ENCODE measurements at places on chromosomes 4 and X. TPM values are rescaled to one million over a fixed set of nuclear protein-coding genes. Genes with fewer than 3 reads are reported as not detected.

Gene MAGEA10
- not detected for total RNA-seq

DNA sequence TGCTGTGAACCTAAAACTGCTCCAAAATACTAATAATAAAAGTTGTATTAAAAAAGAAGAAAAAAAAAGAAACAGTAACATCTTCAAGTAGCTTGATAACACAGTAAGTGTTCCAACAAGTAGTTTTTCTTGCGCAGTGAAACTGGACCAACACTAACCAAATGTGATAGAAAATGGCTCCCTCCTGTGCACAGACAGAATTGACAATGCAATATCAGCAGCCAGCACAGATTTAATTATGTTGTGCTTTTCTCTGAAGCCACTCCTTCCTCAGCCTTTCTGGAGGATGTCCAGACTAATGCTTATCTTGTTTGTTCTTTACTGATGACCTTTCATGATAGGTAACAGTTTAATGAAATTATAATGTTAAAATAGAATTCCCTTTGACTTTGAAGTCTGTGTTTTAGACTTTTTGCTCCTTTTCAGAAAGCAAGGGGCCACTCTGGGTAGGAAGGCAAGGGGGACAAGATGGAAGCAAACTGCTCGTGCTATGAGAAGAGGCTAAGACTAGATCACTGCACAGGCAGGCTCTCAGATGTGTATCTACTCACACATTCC is 147.1 kb upstream of the RPL34 start:
- H3K4me1 ChIP-seq, result no peaks in the 10 kb centered on the region
- no peaks in the 10 kb centered on the region for H3K27me3 ChIP-seq
- no peak overlapping the region for H3K4me3 ChIP-seq

DNA sequence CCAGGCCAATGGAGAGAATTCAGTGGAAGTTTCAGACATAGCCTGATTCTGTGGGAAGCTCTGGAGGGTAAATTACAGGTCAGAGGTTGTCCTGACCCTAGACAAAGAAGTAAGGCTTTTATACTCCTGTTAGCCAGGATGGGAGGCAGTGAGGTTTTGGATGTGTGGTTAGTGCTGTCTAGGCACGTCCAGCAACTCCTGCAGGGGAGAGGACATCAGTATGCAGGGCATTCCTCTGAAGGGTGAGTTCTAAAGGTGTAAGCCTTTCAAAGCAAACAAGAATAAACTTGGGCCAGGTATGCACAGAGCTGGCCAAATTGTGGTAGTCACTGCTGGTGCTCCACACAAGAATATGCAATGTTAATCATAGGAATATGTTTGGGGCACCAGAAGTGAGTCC is 562.5 kb downstream of the CCSER1 start:
- no peak overlapping the region for H3K27ac ChIP-seq
- H3K4me3 ChIP-seq, result no peak overlapping the region
- no peak for DNase-seq

Gene BEX5
- 15.0 TPM for total RNA-seq

Gene PABPC1L2A
- not detected for total RNA-seq

GRCh38 chr4:39555472-39555871 is 28.2 kb upstream of the UGDH start:
- H3K4me3 ChIP-seq, result no peak overlapping the region
- H3K27me3 ChIP-seq, result no peaks in the 10 kb centered on the region
- peaks cover 3% of the 10 kb centered on the region for H3K4me1 ChIP-seq
- H3K36me3 ChIP-seq, result no peaks in the 10 kb centered on the region
- H3K27ac ChIP-seq, result no peak overlapping the region

- H3K27me3 ChIP-seq, result peaks cover 7% of the 10 kb centered on the region
- H3K27ac ChIP-seq, result no peak overlapping the region
These were observed 3.5 kb upstream of the FGFR3 start for GRCh38 chr4:1789552-1789951.

DNA sequence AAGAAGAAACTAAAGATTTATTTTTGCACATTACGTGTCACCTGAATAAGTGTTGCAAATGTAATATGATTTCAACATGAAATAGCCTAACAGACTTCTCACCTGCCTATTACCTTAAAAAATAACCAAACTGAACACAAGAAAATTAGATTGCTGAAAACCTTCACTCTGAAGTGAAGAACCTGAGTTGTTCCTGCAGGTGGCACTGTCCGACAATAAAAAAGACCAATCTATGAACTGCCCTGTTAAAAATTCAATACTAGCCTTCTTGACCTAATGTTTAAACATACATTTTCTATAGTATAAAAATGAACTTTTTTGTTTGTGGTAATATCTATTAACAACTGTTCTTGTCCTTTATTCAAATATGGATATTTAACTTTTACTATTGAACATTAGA is 69.2 kb upstream of the PNPLA4 start:
- H3K4me3 ChIP-seq, result no peak overlapping the region
- H3K4me1 ChIP-seq, result no peaks in the 10 kb centered on the region
- no peaks in the 10 kb centered on the region for H3K36me3 ChIP-seq
- H3K27me3 ChIP-seq, result no peaks in the 10 kb centered on the region
- DNase-seq, result peak; percentile 20

- no peak overlapping the region for H3K4me3 ChIP-seq
- no peaks in the 10 kb centered on the region for H3K36me3 ChIP-seq
- no peak for DNase-seq
- no peaks in the 10 kb centered on the region for H3K27me3 ChIP-seq
- H3K27ac ChIP-seq, result no peak overlapping the region
- no peaks in the 10 kb centered on the region for H3K4me1 ChIP-seq
These were observed 131.6 kb downstream of the PDS5A start for GRCh38 chr4:39846120-39846519.

Data from ovary (tissue), 10 donors.